ENCODE measurements at places on chromosomes 2 and 18. TPM values are rescaled to one million over a fixed set of nuclear protein-coding genes. Genes with fewer than 3 reads are reported as not detected.
A peak's percentile ranks its signal among the peaks of the same experiment; 100 is the strongest.

- DNase-seq = peak; percentile 25
Measured at GRCh38 chr2:151357359-151357758, at the start of gene TNFAIP6. TSS of gene TNFAIP6 (plus strand) at chr2:151357592. CDS start at chr2:151357667, 75 bp downstream.

DNA sequence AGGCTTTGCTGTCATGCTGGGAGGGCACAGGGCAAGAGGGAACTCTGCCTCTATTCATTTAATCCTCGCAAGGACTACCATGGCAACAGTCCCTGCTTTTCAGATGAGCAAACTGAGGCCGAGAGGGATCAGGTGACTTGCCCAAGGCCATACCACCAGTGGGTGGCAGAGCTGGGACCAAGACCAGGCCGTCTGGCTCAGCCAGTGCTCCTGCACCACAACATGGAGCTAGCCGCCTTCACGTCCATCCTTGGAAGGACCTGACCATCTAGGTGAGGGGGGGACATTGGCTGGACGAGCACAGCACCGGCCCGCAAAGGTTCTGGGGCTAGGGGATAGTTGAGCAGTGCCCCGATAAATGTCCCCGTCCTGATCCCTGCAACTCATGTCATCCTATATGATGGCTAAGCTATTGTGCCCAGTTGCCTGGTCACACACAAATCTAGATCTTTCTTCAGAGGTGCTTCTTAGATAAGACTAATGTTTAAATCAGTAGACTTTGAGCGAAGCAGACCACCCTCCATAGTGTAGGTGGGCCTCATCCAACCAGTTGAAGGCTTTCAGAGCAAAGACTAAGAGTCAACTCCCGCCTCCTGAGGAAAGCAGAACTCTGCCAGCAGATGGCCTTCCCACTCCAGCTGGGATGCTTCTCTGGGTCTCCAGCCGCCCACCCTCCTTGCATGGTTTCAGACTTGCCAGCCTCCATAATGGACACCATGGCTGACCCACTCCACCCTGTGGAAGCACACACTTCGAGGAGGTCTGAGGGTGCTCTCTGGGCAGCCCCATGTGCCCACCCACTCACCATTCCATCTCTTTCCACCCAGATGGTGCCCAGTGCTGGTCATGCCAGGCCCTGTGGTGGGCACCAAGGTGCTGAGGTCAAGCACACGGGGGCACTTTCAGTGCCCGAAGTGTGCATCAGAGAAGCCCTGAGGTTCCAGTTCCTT is 214.8 kb upstream of the RAB6C start:
- no peak for DNase-seq

GRCh38 chr2:36775261-36775660 is 78.8 kb downstream of the VIT start:
- DNase-seq = no peak

GRCh38 chr18:21444465-21445212 is 155.9 kb downstream of the ESCO1 start:
- DNase-seq = peak; percentile 14

DNA sequence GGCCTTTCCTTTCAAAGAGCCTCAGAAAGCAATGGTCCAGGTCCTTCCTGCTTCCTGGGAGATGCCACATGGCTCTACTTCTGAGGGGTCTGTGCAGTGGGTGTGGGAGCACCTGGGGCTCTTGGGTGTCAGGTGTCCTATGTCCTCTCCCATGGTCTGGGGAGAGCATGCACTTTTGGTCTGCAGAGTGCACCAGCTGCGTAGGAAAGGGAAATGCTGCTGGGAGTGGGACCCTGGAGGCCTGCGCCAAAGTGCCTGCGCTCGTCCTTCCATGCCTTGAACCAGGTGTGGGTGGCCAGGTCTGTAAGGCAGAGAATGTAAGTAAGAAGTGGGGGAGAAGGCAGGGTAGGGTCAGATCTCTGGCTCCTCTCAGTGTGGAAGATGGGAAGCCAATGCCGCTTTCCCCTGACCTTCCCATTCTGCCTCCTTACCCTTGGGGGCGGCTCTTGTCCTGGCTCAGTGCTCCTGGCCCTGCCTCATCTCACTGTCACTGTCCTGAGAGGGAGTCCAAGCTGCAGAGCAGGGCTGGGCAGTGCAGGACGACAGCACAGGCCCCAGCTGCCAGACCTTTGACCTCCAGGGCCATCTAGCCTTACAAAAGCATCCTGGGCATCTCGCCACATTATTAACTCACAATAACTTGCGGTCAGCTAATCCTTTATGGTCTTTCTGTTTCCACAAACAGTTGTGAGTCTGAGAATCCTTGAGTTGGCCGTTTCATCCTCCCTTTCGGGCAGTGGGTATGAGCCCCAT is 6.6 kb upstream of the PROM2 start:
- no peak for DNase-seq

- no peak for DNase-seq
Measured at GRCh38 chr18:61955644-61956043, 62.8 kb upstream of the RNF152 start.

Gene CDC42EP3
- total RNA-seq = 22.4 TPM

Gene DES
- total RNA-seq = 0.41 TPM

Gene HRH4
- not detected for total RNA-seq

Gene SLC8A1
- 187 TPM for total RNA-seq

Gene GAD1
- total RNA-seq = 80.7 TPM

DNA sequence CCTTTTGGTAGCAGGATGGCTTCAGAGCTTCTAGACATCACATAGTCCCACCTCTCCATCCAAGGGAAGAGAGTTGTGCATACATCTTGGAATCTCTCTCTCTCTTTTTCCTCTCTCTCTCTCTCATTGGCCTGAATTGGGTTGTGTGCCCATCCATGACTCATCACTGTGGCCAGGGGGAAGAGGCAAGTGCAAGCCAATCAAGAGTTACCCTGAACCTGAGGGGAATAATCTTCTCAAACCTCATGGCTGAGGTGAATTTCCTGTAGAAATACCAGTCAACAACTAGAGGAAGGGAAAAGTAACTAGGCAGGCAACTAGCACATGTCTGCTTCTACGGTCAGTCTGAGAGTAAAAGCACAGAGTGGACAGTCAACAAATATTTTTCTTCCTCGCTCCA is 7.3 kb upstream of the CHN1 start:
- no peak for DNase-seq

DNA sequence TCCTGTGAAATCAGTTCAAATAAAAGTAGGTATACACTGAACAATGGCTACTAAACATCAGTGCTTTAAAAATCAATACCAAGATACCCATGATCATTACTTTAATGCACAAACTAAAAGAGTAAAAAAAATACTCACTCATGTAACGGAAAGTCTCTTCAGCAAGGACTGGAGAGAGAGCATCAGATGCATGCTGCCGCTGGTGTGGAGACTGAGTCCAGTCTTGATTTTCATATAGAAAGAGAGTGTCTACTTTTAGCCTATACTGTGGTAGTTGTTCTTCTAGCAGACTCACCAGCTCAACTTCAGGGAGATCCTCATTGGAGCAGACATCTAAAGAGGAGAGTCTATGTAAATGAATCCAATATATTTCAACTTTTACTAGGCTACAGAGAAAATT is 44.0 kb downstream of the TRAK2 start:
- no peak for DNase-seq

GRCh38 chr18:66510357-66511045 is 93.4 kb downstream of the CDH19 start:
- DNase-seq = no peak

DNA sequence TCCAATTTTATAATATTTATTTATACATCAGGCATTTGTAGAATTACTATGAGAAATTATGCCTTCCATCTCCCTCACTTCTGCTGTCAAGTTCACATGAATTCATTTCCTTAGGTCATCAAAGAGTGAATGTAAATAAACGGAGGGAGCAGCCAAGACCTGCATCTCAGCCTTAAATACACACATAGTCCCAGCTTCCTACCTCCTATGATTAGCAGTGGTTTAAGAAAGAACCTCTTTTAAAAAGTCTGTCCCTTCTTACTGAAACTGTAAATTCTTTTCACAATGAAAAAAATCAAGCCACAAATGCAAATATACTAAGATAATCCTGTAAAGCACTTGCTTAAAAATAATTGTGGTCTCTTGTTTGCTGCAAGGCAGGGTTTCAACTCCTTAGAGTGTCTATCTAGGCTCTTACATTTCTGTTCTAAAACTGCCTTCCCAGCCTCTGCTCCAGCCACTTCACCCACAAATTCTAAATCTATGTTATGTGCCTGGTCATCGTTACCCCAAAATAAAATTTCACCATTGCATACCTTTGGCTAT is 532.7 kb upstream of the FSHR start:
- DNase-seq = no peak

Gene SEH1L
- 39.9 TPM for total RNA-seq
